ENCODE measurements at places on chromosomes 16 and 17. TPM values are rescaled to one million over a fixed set of nuclear protein-coding genes. Genes with fewer than 3 reads are reported as not detected.
A peak's percentile ranks its signal among the peaks of the same experiment; 100 is the strongest.

- no peak for DNase-seq
Measured at GRCh38 chr16:20089246-20089965, 15.7 kb upstream of the GPR139 start.

DNA sequence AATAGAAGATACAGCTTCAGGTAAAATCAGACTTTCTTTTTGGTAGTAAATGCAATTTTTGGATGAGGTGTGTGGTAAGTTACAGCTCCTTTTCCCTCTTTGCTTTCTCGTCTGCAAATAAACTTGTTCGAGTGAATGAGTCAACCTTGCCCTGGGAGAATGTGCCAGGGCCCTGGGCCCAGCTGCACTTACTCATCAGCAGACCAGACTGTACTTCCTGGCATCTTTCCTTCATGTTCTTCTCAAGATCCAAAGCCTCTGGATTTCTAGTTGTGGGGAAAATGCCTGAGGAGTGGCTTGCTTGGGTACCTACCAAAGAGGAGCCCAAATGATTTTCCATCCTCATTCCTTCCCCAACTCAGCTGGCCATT lies 5.4 kb upstream of the G6PC1 start:
- no peak for DNase-seq

GRCh38 chr17:73693071-73693470 lies 48.8 kb upstream of the SDK2 start:
- DNase-seq: peak; percentile 39

The CDH3 gene
- 53.5 TPM for total RNA-seq

- DNase-seq: no peak
Measured at GRCh38 chr16:11632455-11632939, 35.8 kb upstream of the SNN start.

- no peak for DNase-seq
Measured at GRCh38 chr16:72073560-72074230, 10.7 kb downstream of the HPR start.

DNA sequence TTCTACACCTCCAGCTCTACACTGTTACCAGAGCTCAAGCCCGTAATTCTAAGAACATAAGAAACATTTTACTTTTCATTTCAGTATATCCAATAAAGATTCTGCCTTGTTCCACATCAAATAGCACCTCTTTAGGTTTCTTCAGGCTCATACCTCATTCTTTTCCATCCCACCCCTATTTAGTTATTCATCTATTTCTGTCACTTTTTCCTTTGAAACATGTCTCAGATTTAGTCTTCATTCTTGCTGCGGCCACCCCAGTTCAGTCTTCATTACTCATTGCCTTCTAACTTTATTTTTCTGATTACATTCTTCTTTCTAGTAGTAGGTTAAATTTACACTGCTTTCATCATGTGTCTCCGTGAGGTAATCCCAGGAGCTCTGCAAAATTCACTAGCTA lies 33.5 kb downstream of the PPM1E start:
- no peak for DNase-seq

DNA sequence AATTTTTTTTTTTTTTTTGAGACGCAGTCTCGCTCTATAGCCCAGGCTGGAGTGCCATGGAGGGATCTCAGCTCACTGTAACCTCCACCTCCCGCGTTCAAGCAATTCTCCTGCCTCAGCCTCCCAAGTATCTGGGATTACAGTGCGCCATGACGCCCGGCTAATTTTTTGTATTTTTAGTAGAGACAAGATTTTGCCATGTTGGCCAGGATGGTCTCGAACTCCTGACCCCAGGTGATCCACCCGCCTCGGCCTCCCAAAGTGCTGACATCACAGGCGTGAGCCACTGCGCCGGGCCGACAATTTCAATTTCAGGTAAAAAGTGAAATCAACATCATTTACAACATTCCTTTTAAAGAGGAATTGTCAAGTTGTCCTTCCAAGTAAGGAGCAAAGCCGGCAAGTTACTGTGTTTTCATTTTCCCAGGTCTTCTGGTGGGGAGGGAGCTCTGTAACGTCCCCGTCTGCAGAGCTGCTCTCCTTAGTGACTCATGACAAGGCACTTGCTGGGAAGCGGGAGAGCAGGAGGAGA lies 873 bp downstream of the NPLOC4 start:
- DNase-seq: no peak

The QPRT gene
- 92.3 TPM for total RNA-seq

- DNase-seq: no peak
Measured at GRCh38 chr17:67246653-67247415, 1.8 kb upstream of the HELZ start.

GRCh38 chr17:41567317-41567716 lies 4.5 kb downstream of the KRT9 start:
- DNase-seq: no peak

- no peak for DNase-seq
Measured at GRCh38 chr17:50406578-50406977, 9.3 kb upstream of the LRRC59 start.

The FNDC8 gene
- not detected for total RNA-seq

DNA sequence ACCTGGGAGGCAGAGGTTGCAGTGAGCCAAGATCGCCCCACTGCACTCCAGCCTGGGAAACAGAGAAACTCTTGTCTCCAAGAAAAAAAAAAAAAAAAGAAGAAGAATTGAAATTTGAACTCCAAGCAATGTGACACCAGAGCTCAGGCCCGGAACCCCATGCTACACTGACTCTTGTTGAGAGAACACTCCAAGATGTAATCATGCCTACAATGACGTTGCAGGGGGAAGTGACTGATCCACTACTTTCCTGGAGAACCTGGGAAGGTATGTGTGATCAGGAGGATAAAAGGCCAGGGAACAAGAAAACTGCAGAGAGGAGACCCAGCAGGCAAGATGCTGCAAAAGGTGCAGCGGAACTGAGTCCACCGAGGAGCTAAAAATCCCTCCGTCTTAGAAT lies 57.9 kb downstream of the ADCY9 start:
- DNase-seq: peak; percentile 32

- no peak for DNase-seq
Measured at GRCh38 chr16:59047114-59047513, 313.0 kb upstream of the GOT2 start.

- no peak for DNase-seq
Measured at GRCh38 chr17:7732981-7733539, 15.5 kb downstream of the DNAH2 start.

DNA sequence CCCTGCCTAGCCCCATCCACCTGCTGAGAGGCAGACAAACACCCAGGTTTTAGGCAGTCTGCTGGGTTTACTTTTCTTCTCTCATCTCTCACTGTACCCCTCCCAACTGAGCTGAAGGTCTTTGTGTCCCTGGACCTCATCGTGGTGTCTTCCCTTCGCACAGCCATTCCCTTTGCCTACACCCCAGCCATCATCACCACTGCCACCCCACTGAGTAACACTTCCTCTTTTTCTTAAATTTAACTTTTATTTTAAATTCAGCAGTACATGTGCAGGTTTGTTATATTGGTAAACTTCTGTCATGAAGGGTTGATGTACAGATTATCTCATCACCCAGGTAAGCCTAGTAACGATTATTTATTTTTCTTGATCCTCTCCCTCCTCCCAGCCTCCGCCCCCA lies 188.3 kb upstream of the MON1B start:
- DNase-seq: no peak

The OGFOD1 gene
- total RNA-seq: 45.9 TPM

The WRAP53 gene
- 10.2 TPM for total RNA-seq

The P2RX5 gene
- total RNA-seq: 0.69 TPM

The SOX8 gene
- 1.4 TPM for total RNA-seq

GRCh38 chr17:37592291-37592690 lies 16.9 kb downstream of the SYNRG start:
- no peak for DNase-seq

The SHISA9 gene
- 6.3 TPM for total RNA-seq

DNA sequence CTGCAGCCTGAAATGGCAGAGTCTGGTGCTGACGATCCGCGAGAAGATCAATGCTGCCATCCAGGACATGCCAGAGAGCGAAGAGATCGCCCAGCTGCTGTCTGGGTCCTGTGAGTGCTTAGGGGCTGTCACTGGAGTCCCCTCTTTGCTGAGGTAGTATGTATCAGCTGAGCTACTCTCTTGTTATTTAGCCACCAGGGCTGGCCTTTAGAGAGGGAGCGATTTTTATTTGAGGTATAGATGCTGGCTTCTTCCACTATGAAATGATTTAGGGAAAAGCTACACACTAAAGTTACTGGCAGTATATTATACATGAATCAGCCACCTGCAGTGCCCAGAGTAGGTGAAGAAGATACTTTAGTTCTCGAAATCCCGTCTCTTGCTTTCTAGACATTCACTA lies 2.6 kb downstream of the CDK5RAP3 start:
- DNase-seq: no peak

GRCh38 chr16:13883276-13883675 lies 36.7 kb upstream of the ERCC4 start:
- no peak for DNase-seq

DNA sequence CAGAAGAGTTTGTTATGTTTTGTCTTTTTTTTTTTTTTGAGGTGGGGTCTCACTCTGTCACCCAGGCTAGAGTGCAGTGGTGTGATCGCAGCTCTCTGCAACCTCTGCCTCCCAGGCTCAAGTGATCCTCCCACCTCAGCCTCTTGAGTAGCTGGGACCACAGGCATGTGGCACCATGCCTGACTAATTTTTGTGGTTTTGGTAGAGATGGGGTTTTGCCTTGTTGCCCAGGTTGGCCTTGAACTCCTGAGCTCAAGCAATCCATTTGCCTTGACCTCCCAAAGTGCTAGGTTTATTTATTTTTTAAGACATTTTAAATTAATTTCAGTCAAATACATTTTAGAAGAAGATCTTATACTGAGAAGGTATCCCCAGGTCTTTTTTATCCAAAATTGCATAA lies 366.7 kb downstream of the KCNJ2 start:
- no peak for DNase-seq

GRCh38 chr17:76512366-76513305 lies 11.4 kb upstream of the RHBDF2 start:
- DNase-seq: no peak

GRCh38 chr17:55606488-55606815 lies 95.2 kb upstream of the SMIM36 start:
- DNase-seq: no peak

DNA sequence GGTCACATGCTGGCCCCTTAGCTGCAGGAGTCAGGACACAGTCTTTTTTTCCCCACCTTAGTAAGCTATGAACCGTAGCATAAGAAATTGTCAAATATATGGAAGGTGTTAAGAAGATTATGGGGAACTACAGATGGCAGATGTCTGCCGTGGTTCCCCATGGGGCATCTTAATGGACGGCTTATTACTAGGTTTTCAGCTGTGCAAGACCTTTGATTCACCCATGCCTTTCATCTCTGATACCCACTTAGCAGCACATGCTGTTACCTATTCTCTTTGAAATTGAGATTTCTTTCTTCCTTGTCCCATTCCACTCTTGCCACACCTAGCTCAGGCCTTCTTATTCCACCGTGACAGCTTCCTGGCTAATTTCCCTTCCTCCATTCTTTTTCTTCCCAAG lies 70.7 kb downstream of the RPTOR start:
- no peak for DNase-seq

- no peak for DNase-seq
Measured at GRCh38 chr17:79024901-79025737, 1.1 kb downstream of the C1QTNF1 start.

The KRT31 gene
- total RNA-seq: not detected

The CORO6 gene
- 6.8 TPM for total RNA-seq

The KRTAP2-3 gene
- 0.98 TPM for total RNA-seq

DNA sequence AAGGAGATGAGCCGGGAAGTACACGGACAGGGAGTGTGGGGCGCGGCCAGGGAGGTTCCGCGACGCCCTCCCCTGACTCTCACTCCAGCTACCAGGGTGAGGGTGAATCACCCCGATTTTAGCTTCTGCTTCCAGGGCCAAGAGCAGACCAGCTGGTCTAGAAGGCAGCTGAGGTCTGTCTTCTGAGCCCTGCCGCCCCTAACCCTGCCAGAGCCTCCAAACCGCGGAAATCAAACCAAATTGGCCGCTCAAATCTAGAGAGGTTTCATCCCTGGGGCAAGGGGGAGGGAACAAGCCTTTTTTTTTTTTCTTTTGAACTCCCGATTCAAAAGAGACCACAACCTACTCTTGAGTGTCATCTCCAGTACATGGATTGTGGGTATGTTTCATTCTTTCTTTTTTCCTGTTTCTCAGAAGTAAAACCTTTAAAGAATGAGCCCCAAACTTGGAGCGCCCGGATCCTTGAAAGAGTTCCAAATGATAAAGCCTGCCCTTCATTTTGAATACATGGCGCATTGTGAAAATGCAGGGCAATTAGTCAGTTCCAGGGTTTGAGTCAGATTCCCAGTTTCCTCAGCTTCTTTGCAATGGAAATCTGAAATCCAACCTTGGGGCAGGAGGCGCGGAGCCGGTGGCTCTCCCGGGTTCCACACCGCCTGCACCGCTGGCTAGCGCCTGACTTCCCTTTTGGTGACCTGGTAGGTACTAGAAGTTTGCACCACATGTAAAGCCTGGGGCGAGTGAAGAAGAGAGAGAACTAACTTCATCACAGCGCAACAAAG lies 16.5 kb upstream of the ZFHX3 start:
- DNase-seq: no peak

DNA sequence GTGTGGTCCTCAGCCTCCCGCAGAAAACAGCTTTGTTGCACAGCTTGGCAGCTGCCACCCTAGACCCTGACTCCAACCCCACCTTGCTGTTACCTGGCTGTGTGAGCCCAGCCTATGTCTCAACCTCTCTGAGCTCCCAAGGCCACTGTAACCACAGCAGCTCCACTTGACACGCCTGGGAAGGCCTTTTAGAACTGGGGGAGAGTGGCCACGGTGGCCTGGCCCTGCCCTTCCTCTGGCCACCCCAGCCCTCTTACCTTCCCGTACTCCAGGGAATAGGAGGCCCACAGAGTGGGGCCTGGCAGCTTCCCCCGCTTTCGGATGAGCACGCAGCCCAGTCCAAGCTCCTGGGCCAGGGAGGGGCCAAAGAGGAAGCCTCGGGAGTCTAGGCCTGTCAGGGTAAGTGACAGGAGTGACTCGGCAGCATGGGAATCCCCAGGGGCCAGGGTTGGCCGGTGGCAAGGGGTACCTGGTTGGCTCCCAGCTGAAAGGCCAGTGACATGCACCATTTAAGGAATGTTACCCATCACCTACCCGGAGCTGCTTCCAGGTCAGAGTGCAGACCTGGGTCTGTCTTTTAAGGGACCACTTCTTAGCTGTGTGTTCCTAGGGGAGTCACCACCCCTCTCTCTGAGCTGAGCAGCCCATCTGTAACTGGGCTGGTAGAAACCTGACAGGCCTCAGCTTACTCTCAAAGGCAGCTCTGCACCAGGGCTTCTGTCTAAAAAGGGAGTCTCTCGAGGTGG lies 1.4 kb downstream of the APRT start:
- DNase-seq: no peak

GRCh38 chr16:30052671-30053372 lies 12.7 kb upstream of the ALDOA start:
- peak; percentile 95 for DNase-seq

- no peak for DNase-seq
Measured at GRCh38 chr17:40902498-40902897, 17.5 kb upstream of the KRT20 start.

- DNase-seq: no peak
Measured at GRCh38 chr17:40218006-40218739, 931 bp upstream of the WIPF2 start.

- DNase-seq: no peak
Measured at GRCh38 chr17:78390241-78391050, 12.0 kb downstream of the PGS1 start.

Data from type B pancreatic cell (in vitro differentiated cells).